ENCODE measurements at places on chromosomes 3 and 15. TPM values are rescaled to one million over a fixed set of nuclear protein-coding genes. Genes with fewer than 3 reads are reported as not detected.

LSG1 gene
- total RNA-seq: 40.3 TPM

TLR9 gene
- total RNA-seq: not detected

CADM2 gene
- total RNA-seq: 3.7 TPM

C3orf22 gene
- total RNA-seq: not detected

RGMA gene
- 21.6 TPM for total RNA-seq

DNA sequence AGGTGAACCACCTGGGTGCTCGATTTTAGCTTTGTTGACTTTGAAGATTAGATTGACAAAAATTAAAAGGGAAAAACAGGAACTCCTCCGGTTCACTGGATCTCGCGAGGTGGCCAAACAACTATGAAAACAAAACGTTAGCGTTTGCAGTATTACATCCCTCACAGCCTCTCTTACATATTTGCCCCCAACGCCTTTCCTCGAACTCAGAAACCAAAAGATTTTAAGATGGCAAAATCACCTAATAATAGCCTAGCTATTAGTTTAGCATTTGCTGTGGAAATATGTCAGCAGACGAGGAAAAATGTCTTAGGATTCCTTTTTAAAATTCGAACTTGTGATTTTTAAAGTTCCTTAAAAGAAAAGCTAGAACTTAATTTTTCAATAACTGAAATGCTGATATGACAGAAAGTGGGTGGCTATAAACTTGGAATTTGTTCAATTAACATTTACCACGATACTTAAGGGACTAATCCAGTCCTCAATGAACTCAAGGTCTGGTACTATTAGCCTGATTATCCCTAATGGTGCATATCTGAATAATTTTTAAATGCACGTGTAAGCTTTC is 491 bp upstream of the SENP7 start:
- no peak for DNase-seq

DNA sequence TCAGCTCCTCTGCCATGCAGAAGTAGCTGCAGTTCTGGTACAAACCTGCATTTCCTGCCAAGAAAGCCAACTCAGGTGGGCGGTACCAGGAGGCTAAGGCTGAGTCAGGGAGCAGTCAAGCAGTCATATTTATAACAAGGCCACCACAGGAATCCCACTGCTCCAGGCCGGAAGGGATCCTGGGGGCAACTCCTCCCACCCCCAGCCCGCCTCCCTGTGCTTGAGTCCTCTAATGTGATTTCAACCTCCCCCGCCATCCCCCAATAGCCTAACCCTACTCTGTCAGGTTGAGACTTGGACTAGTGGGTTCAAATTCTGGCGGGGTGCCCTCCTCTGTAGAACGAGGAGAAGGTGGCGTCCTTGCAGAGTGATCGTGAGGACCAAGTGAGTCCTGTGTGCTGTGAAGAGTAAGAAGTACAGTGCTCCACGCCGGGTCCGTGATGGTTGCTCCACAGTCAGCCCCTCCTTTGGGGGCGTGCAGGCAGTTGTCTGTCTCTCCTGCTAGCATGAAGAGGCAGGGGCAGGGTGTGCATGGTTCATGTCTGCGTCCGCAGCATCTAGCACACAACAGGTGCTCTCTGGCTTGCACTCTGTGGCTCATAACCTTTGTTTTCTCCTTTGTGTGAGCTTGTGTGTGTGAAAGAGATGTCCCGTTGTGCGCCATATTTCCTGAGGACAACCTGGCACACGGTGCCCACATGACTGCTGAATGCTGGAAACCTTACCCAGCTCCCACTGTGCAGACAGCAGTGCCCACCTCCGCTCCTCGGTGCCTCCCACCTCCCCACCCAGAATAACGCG is 78.3 kb downstream of the SMAD6 start:
- no peak for DNase-seq

- DNase-seq: no peak
Measured at GRCh38 chr3:122986693-122987179, 40.8 kb downstream of the SEMA5B start.

- no peak for DNase-seq
Measured at GRCh38 chr15:47870956-47871625, 153.8 kb downstream of the SEMA6D start.

Measured in vagina (tissue), 2 donors.